ENCODE measurements at places on chromosomes 7 and 10.

GRCh38 chr10:99667108-99667751 lies 7.9 kb downstream of the ENTPD7 start:
- DNase-seq = no peak

DNA sequence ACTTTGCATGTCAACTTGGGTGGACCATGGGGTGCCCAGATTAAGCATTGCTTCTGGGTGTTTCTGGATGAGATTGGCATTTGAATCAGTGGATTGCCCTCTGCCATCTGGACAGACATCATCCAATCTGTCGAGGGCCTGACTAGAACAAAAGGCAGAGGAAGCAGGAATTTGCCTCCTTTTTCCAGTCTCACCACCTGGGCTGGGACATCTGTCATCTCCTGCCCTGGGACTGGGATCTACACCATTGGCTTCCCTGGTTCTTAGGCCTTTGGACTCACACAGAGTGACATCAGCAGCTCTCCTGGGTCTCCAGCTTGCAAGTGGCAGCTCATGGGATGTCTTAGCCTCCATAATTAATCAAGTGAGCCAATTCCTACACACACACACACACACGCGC lies 10.3 kb downstream of the SLC13A4 start:
- no peak for DNase-seq

GRCh38 chr10:109961174-109962001 lies 38.1 kb upstream of the XPNPEP1 start:
- no peak for DNase-seq

GRCh38 chr7:30921540-30922401 lies 10.1 kb downstream of the AQP1 start:
- DNase-seq = no peak

GRCh38 chr7:141320287-141320686 lies 230.9 kb upstream of the AGK start:
- no peak for DNase-seq

GRCh38 chr10:101903827-101904550 lies 60.4 kb upstream of the KCNIP2 start:
- DNase-seq = no peak

- DNase-seq = no peak
Measured at GRCh38 chr10:12471135-12471534, 121.8 kb downstream of the CAMK1D start.

GRCh38 chr10:71127773-71128172 lies 84.6 kb upstream of the UNC5B start:
- DNase-seq = no peak

DNA sequence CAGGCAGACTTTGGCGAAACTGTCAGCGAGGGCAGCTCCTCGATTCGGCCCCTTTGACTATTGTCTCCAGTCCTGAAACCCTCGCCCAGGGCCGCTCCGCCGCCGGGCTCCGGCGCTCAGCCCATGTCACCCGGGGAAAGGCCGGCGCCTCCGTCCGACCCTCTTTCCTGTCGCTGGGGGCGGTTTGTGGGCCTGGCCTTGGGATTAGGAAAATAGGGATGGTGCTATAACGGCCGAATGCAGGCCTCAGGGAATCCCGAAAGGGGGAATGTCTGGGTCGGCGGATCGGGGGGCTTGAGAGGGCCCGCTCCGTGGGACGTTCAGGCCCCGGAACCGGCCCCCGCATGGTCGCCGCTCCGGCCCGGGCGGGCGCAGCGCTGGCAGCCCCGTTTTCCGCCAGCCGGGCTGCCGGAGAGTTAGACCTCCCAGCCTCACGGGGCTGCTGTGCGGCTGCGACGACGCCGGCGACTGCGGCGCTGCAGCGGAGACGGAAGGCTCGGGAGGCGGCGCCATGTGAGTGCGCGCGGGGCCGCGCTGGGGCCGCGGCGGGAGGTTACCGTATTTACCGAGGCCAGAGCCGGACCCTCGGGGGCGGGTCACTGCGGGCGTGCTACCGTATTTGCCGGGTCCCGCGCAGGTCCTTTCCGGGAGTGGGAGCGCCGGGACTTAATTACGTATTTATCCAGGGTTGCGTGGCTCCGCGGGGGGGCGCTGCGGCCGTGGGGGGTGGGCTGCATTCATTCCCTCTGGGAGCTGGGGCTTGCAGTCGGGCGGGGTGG lies 25.9 kb downstream of the ZNF775 start:
- DNase-seq = peak; percentile 87

DNA sequence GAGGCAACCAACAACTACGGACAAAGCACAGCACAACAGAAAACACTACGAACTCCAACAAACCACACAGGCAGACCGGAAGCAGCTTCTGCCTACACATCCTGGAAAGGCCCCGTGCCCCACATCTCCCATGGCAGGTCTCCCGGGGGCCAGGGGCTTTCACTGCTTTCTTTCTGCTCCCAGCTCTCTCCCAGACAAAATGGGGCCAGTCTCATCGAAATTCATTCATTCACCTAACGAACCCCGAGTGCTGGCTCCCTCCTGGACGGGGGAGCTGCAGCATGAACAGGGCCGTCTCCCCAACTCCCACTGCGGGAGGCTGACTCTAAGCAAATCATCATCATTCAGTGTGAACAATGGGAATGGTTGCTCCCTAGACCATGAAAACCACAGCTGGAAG lies 47.6 kb upstream of the NANOS1 start:
- no peak for DNase-seq

DNA sequence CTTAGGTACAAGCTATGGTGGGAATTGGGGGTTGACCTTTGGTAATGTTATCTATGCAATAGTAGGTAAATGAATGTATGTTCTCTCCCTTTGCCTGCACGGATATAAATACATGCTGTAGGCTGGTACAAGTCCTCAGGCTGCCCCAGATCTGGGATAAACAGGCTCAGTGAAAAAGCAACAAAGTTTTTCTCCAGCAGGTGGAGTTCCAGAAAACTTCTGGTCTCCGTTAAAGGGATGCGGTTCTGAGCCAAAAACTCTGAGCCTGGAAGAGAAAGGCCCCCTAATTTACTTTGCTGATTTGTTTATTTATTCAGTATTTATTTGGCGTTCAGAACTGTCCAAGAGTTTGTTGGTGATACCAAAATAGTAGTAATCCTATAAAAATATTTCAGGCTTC lies 204.7 kb downstream of the ADRA2A start:
- no peak for DNase-seq

GRCh38 chr7:151395036-151395367 lies 14.8 kb downstream of the WDR86 start:
- no peak for DNase-seq

DNA sequence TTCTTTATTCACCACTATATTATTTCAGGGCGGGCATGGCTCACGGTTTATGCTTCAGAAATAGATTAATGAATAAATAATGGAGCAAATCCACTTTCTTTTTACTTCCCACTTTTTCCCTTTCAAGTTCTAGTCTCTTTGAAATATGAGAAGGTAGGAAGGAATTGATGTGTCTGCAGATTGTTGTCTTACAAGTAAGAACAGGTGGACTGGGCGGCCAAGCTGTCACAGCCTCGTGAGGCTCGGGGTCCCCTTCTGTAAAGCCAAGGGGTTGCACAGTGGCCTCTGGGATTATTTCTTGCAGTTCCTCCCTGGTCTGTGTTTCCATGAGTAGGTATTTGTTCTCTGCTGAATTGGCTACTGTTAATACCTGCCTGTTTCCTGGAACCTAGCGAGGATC lies 11.2 kb downstream of the VWA2 start:
- no peak for DNase-seq

DNA sequence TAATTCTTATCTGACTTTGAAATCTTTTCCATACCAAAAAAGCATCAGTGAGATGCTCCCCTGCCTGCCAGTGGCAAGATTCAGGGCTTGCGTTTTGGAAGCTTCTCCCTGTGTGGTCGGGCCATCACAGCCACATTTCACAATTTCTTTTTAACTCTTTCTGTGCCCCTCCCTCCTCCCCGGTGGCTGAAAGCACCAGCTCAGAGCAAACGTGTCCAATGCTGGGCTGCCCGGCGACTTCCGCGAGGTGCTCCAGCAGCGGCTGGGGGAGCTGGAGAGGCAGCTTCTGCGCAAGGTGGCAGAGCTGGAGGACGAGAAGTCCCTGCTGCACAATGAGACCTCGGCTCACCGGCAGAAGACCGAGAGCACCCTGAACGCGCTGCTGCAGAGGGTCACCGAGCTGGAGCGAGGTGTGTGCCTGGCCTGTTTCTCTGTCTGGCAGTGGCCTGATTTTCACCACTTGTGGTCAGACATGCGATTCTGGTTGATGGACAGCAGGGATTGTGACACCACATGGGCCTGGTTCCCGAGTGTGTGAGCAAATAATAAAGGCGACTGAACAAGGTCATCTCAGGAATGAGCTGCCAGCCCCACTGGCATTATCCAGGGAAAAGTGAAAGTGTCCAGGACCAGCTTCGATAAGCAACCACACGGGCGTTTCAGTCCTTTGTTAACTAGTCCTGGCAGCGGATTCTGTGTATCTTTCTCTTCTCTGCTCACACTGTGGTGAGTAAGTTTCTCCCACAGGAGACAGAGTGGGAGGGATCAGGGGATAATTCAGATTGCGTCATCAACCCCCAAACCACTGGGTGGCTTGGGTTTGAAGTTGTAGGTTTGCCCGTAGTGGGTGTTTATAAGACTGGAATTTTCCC lies 2.6 kb downstream of the NPTX2 start:
- no peak for DNase-seq

- DNase-seq = no peak
Measured at GRCh38 chr7:67045496-67045995, 48.9 kb downstream of the TYW1 start.

DNA sequence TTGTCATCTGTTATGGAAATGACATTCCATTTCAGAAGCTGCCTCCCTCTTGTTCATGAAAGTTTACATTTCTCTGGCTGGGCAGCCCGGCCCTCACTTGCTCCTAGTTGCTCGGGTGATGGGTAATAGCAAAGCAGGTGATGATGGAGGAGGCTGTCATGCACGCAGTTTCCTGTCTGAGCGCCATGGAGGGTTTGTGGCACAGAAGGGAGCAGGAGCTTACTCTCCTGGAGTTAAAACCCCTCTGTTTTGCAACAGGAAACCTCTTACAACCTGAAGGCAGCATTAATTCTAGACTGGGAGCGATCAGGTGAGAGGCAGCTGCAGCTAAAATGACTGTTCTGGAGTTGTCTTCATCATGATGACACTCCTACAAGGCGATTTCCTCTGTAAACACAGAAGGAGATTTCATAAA lies 34.1 kb upstream of the MKI67 start:
- DNase-seq = no peak

Data from CD4-positive, alpha-beta T cell treated with Interleukin-12 subunit alpha and Interleukin-12 subunit beta, for 1 hour (primary cell).